ENCODE measurements at places on chromosomes 4 and X.

- DNase-seq: no peak
Observed at GRCh38 chr4:129358571-129358970, 262.6 kb downstream of the C4orf33 start.

DNA sequence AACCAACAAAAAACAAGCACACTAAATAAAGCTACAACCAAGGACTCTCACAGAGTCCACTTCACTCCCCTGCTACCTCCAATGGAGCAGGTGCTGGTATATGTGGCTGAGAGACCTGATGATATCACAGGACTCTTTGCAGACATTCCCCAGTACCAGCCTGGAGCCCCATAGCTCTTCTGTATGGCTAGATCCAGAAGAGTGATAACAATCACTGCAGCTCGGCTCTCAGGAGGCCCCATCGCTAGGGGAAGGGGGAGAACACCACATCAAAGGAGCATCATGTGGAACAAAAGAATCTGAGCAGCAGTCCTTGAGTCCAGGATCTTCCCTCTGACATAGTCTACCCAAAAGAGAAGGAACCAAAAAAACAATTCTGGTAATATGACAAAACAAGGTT is 237.1 kb upstream of the TLL1 start:
- DNase-seq: no peak

DNA sequence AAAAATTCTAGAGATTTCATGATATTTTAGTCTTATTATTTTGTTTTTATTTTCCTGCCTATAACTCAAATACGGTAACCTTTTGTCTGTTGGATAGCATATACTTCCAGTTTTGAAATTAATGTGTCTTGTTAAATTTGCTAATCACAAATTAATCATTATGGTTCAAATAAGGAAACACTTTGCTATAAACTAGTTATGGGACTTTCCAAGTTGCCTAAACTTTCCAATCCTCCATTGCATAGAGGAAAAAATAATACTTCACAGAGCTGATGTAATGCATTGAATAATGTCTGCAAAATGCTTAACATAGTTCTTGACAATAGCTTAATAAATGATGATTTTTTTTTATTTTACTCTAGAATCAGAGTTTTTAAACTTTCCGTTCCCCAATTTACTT is 4.7 kb downstream of the GUCY1B1 start:
- no peak for DNase-seq

GRCh38 chr4:150656891-150657290 is 74.9 kb downstream of the MAB21L2 start:
- no peak for DNase-seq

- DNase-seq: no peak
Observed at GRCh38 chrX:3501833-3502535, 155.5 kb upstream of the MXRA5 start.

- DNase-seq: peak; percentile 58
Observed at GRCh38 chr4:153684182-153684970, at the start of gene TLR2. TSS of gene TLR2 (plus strand) at chr4:153684280. CDS start at chr4:153702908, 18,628 bp downstream.

DNA sequence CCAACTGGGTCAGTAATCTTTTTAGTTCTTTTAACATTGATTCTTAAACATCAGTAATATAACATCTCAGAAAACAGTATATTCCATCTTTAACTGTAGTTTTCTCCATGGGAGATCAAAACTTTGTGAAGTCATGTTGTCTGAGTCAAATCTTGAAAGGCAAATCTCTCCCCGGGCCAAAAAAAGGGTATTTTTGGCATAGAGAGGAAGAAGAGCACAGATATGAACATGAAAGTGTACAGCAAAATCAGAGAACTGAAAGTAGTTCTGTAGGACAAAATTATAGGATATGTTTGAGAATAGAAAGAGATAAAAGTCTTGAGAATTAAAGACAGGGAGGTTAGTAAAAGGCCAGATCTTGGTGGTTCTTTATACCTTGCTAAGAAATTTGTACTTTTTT is 176.4 kb upstream of the GYPA start:
- DNase-seq: no peak

DNA sequence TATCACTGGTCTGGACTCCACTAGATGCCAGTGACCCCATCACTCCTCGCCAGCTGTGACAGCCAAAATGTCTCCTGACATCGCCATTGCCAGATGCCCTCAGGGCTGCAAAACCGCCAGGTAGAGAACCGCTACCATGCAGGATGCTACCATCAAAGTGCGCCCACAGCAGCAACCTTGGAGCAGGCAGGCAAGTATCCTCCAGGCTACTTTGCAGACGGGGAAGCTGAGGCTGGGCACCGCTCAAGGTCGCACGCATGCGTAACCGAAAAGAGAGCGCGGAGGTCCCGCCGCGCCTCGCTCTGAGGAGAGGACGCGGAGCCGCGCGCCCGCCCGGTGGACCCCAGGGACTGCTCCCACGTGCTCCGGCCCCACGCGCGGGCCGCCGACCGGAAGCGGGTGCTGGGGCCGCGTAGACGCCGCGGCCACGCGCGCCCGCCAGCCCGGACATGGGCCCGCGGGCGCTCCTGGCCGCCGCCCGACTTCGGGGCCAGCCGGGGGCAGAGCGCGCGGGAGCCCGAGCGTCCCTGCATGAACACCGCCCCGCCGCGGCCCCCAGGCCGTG is at the start of gene STS:
TSS of gene STS (plus strand) at position 300 of the 565 bp plus-strand sequence. CDS start 105,488 bp downstream, outside the sequence.
- DNase-seq: peak; percentile 44

DNA sequence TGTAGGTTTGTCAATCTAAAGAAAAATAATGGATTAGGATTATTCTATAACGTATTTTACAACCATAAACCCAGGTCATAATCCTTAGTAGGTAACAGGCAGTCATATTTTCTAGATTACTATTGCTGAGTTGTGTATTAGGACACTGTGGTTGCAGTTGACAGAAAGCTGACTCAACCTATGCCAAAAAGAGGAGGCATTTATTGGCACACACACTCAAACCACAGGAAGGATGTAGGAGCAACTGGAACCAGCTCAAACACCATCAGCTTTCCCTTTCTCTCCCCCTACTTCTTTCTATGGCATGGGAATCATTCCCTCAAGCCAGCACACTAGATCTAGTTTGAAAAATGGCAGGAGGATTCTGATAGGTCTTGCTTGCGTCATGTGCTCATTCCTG is 136.4 kb upstream of the FAM9C start:
- no peak for DNase-seq

- DNase-seq: no peak
Observed at GRCh38 chr4:133062851-133063250, 86.2 kb upstream of the PCDH10 start.

- no peak for DNase-seq
Observed at GRCh38 chr4:41214825-41215146, 444 bp upstream of the APBB2 start.

- no peak for DNase-seq
Observed at GRCh38 chr4:78653655-78654054, 102.1 kb downstream of the ANXA3 start.

GRCh38 chr4:116880625-116881024 is 204.8 kb downstream of the TRAM1L1 start:
- no peak for DNase-seq

DNA sequence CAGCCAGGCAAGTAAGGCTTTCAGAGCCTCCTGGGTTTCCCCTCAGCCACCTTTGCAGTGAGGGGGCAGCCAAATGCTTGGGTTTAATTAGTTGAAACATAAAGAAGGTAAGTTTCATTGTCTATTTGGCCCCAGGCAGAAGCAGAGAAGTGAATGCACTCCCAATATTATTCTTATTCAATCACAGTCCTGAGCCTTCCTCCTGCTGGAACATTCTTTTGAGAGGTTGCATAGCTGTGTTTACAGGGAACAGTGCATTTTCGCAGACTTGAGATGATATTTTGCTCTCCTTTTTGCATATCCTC is 13.9 kb downstream of the SLC2A9 start:
- DNase-seq: no peak

DNA sequence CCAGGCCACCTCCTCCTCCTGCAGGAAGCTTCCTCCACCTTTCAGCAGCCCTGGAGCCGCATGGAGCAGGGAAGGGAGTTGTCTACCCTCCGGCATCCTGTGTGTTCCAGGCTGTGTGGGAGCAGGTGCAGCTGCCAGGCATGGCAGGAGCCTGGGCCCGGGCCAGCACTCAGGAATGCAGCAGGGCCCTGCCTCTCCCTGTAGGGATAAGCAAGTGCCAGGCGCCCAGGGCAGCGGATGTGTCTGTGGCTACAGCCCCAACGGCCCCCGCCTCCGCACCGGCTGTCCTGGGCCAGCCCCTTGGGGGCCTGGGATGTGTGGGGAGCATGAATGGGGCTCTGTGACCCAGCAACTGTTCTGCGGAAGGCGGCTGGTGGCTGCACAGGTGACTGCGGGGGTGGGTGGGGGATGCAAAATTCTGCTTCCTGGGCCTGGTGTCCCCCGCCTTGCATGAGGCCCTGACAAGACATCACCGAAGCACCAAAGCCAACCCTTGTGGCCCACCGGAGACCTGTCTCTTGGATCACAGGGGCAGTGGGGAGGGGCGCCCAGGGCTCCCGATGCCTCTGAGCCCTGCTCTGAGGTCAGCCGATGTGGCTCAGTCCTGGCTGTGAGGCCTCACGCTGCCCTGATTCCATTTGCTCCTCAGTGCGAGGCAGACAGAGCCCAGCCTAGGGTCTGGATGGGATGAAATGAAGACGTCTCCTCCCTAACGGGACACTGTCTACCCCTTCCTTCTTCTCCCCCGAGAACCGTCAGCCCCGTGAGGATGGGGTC is 1.4 kb upstream of the DOK7 start:
- DNase-seq: peak; percentile 91

GRCh38 chr4:176794151-176794550 is 1.4 kb upstream of the VEGFC start:
- DNase-seq: no peak

DNA sequence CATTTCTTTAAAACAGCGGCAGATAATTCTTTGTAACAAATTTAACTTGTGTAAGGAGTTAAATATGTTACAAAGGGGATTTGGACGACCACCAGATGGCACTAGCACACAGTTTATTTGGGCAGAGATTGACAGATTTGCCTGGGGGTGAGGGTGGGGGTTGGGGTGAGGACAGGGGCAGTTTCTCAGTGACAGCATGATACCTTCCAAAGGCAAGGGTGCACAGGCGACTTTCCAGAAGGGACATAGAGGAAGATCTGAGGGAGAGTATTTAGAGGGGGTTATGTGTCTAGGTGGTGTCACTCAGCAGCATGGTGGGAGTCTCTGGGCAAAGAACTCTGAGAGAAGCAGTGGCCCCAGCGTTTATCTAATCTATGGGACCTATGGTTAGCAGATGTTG is 9.6 kb upstream of the TMA16 start:
- no peak for DNase-seq

DNA sequence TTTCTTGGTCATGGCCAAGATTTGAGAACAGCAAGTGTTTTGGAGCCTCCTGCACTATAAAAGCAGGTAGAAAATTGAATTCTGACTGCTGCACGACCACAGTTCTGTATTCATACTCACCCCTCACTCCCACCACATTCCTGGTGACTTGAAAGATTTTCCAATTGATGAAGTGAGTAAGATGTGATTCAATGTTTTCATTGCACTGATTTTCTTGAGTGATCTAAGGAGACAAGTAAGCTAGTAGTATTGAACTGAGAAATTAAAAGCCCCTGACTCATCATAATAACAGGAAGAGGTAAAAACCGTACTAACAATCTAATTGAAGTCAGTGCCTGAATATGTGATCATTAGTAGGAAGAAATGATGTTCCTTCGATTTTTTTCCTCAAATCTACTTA is 6.1 kb upstream of the SEC24D start:
- DNase-seq: no peak

DNA sequence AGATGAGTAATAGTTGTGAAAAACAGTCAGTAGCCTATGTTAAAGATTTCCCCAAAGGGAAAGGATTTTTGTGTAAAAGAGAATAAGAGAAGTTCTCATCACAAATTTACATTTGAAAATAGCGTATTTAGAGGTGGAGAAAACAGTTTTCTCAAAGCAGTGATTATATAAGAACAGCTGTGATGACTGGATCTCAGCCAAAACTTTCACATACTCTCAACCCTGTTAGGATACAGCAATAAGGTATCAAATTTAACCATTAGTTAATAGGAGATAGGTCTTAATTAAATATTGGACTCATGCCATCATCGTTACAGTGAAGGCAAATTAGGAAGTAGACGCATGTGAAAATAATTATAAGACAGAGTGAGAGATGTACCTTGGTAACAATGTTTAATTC is 622.7 kb downstream of the PCDH18 start:
- DNase-seq: no peak

DNA sequence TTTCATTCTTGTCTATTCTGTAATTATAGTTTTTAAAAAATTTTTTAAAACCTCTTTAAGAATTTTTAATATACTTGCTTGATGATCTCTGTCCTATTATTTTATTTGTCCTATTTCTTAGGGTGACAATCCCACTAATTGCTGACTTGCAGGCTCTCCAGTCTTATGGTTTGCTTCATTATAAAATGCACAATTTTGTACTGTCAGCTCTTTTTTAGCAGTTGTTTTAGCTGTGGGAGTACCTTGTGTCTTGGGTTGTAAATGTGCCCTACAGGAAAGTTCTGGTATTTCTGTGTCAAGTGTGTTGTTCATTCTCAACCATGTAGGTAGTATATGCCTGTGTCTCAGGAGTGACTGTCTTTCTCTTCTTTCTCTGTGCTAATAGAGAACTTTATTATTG is 118.2 kb upstream of the IL15 start:
- no peak for DNase-seq

GRCh38 chr4:37767546-37767945 is 58.9 kb upstream of the PGM2 start:
- DNase-seq: no peak

DNA sequence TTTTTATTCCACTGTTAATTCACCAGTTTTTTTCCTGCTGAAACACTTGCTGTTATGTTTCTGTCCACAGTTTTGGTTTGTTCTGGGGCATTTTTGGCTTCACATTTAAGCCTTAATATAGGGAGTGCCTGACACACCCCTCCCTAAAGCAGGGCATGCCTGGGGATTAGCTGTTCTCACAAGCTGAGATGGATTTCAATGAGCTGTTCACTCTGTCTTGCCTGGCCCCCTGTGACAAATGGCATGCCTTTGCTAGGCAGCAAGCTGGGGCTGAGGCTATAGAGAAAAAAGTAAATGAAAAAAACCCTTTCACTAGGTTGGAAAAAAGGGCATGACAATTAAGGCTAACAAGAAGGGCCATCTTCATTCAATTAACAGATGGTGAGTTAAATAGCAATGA is 22.4 kb downstream of the LPAR4 start:
- no peak for DNase-seq

GRCh38 chr4:17687237-17687857 is 72.9 kb downstream of the MED28 start:
- no peak for DNase-seq

- DNase-seq: peak; percentile 65
Observed at GRCh38 chr4:141011901-141012315, 121.4 kb downstream of the RNF150 start.

Measured in breast epithelium (tissue), 4 donors.